ENCODE measurements at places on chromosomes 4 and X.
A peak's percentile ranks its signal among the peaks of the same experiment; 100 is the strongest.

- no peak for DNase-seq
Observed at GRCh38 chr4:108706289-108706688, 55.9 kb downstream of the OSTC start.

GRCh38 chrX:2696698-2697215 lies 5.7 kb downstream of the CD99 start:
- DNase-seq = peak; percentile 39

- no peak for DNase-seq
Observed at GRCh38 chrX:71615056-71615455, 3.3 kb downstream of the CXCR3 start.

DNA sequence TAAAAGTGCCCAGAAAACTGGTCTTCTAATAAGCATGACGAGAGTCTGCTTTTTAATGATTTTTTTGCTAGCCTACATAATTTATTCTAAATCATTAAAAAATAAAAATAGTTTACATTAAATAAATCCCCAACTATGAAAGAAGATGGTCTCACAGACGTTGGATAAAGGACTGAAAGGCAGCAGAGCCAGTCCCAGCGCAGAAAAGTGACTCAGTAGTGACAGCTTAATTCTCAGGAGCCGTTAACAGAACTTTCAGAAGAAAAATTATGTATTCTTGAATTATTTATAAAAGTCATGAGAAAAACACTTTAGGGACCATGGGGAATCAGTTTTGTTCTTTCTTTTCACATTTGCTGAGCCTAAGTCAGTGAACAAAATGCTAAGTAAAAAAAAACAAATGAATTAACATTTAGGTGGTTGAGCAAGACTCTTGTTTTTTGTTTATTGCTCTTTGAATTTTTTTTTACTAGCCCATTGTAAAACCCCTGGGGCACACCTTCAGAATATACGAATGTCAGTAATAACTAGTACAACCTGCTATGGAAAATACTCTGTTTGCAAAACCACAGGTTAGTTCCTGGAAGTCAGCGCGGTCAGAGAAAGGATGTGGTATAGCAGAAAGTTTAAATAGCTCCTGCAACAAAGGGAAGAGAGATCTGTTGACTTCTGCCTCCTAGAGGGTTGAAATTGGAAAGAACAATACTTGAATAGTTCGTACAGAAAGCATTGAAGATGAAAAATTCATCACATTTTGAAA lies 50.4 kb upstream of the CCDC160 start:
- DNase-seq = peak; percentile 18

DNA sequence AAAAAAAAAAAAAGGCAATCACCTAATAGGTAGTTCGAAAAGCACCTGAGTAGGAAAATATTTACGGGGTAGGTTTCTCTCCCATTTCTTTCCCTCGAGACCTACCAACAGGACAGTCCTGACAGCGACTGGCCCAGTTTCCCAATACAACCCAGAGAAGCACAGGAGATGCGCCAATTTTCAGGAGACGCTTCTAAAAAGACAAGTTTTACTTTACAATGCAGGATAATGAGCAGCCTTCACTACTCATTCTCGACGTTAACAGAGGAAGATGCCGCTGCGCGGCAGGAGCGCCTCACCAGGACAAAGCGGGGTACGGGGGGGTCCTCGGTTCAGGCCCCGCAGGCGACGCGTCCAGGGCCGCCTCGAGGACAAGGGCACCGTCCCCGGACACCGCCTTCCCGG lies 708 bp downstream of the BCLAF3 start:
- DNase-seq = peak; percentile 21

DNA sequence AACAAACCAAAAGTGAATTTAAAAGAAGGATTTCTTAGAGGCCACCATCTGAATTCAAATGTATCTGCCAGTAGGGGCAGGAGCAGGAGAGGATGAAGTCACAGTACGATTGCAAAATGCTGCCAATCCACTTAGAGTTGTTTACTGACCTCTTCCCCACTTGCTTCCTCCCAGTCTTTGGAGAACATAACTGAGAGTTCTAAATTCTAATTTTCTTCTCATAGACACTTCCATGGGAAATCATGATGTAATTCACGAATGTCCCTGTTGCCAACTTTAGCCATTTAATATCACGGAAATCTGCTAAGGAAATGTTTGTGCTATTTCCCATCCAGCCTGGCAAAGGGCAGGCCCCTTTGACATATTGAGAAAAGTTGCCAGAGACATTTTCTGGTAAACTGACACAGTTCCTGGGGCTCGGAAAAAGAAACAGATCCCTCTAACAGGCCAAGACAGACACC lies 33.6 kb upstream of the NOCT start:
- no peak for DNase-seq

- no peak for DNase-seq
Observed at GRCh38 chr4:156694413-156694812, 277.2 kb downstream of the PDGFC start.

DNA sequence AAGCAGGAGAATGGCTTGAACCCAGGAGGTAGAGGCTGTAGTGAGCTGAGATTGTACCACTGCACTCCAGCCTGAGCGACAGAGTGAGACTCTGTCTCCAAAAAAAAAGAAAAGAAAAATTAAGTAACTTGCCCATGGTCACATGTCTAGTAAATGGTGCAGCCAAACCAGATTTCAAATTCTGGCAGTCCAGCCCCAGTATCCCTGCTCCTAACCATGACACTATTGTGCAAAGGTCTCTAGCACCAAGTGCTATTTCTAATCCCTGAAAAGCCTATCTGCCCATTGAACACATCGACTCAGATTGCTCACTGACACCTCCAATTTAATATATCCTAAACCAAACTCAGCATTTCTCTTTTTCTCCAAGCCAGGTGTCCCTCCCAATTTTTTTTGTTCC lies 7.6 kb upstream of the LAMP2 start:
- DNase-seq = no peak

DNA sequence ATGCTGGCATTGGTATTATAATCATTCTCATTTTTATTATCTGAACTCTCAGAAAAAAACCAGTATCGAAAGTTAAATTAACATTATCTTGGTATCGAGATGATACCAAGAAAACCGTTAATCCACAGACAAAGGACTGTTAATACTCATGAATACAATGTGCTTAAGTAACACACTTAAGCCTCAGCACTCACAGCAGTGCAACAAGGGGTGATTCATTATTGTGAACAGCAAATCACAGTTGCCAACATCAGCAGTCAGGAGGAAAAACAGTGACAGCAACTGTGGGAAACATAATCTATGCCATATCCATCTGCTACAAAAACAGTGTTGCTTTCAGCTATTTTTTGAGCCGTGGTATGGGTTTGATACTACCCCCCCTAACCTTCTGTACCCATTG lies 210.9 kb upstream of the ATOH1 start:
- DNase-seq = no peak

- DNase-seq = no peak
Observed at GRCh38 chr4:2964706-2965258, 1.4 kb downstream of the GRK4 start.

GRCh38 chrX:130086447-130087206 lies 23.7 kb downstream of the ELF4 start:
- no peak for DNase-seq

GRCh38 chr4:6200922-6201362 lies 593 bp upstream of the JAKMIP1 start:
- DNase-seq = no peak

- DNase-seq = no peak
Observed at GRCh38 chrX:41604177-41604576, 84.6 kb upstream of the GPR34 start.

GRCh38 chrX:39823854-39824253 lies 273.9 kb downstream of the BCOR start:
- DNase-seq = no peak

- no peak for DNase-seq
Observed at GRCh38 chr4:132297346-132297745, 851.7 kb upstream of the PCDH10 start.

DNA sequence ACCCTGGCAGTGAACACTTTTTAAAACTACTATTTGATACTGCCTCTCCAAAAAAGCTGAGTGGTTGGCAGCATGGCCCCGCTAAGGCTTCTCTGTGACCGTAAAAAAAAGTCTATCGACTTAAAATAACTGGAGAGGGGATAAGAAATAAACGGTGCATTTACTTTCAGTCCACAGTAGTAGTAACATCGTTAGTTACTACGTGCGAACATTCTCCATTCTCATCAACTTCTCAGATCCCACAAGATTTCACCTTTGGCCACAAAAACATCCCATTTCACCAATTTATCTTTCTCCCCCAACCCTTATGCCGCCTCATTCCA lies 524 bp upstream of the EXOSC9 start:
- DNase-seq = no peak

- DNase-seq = no peak
Observed at GRCh38 chrX:115147220-115147619, 42.0 kb upstream of the RBMXL3 start.

All from femur (tissue), 1 donor.